ENCODE measurements at places on chromosomes 3 and 15.

DNA sequence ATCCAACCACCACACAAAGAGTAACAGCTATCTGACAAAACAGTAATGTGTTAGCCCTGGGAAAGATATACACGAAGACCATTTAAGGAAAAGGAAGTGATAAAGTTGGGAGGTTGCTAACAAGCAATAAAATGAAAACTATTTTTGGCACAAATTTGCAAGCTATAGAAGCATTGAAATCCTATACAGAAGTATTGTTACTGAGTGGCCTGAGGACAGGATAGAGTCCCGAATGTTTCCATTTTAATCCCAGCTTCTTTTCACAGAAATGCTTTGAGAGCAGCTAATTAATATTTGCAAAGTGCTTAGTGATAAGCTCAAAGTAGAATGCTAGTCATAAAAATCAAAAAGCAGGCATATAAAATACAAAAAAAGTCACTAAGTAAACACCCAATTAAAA is 51.5 kb downstream of the RAD18 start:
- no peak for DNase-seq

DNA sequence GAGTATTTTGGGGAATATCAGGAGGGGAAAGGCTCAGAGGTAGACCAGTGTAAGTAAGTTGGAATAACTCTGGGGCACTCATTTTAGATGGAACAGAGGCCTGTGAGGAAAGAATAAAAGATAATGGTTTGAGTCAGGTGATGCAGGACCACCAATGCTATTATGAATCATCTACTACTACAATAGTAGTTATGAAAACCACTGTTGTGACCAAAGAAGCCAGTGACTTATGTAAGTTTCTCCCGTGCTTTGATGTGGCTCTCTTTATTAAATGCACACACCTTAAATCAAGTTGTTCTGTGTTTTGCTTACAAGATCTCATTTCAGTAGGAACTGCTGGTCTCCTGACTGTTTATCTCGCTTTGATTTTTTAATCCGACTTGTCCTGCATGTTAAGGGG is 13.1 kb upstream of the GUCA1C start:
- DNase-seq, result no peak

DNA sequence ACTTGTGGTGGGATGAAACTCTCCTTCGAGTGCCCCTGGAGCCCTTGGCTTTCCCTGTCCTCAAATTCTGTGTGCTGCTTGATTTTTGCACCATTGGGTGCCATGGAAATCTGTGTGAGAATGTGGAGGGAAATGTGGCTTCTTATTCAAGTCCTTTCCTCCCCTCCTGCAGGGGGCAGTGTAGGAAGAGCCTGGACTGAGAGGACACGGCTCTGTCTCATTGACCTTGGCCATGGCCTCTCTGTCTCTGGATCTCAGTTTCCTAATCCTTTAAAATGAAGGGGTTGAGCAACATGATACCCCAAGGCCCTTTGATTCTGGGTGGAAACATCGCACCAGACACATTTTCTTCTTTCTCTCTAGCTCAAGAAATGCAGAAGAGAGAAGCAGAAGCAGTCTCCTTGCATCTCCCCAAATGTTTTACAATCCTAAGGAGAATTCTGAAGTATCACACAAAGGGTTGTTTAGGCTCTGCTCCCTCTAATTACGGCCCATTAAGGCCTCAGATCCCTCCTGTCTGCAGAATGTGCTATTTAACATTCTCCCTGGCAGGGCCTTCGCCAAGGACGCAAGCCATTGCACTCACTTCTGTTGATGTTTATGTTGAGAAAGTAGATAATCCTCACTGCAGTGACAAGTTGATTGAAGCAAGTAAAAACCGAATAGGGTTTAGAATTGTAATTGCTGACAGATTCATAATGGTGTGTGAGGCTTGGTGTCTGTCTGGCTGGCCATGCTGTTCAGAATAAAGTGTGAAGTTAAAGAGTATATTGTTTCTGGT is 169.1 kb downstream of the TPRG1 start:
- DNase-seq, result peak; percentile 9

GRCh38 chr15:81189583-81190283 is 6.9 kb upstream of the IL16 start:
- peak; percentile 80 for DNase-seq

DNA sequence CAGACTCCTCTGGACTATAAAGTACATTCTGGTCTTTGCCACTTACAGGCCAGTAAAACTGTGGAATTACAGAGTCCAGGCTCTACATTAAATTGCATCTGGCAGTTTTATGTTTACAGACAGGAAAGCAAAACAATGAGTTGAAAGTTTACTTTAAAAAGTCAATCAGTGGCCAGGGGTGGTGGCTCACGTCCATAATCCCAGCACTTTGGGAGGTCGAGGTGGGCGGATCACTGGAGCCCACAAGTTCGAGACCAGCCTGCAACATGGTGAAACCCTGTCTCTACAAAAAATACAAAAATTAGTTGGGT is 53.8 kb downstream of the TM4SF4 start:
- no peak for DNase-seq

DNA sequence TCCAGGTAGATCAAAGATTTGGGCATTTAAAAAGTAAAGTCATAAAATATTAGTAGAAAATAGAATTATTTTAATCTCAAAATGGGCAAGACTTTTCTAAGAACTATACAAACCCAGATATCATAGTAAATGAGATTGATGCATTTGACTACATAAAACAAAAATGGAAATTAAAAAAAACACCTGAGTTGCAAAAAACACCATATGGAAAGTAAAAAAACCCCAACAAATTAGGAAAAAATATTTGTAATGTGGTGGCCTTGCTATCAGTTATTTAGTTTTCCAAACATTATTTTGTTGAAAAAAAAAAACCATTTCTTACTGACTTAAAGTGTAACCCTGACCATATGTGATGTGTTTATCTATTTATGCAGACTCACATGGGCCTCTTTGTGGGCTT is 97.2 kb downstream of the PDCD6IP start:
- no peak for DNase-seq

All from inflammatory macrophage treated with lipopolysaccharide for 4 hours (primary cell).